A549 treated with CpdA at 1 μM for 4 hours (cell line): ENCODE measurements at places on chromosomes 2 and 18. TPM values are rescaled to one million over a fixed set of nuclear protein-coding genes. Genes with fewer than 3 reads are reported as not detected.

Gene CFC1
- not detected in 5 replicates for total RNA-seq

Gene RPRM
- 0.05 TPM in 1 of 5 replicates, not detected in the others for total RNA-seq

Gene HNMT
- total RNA-seq, result 0.38 to 1.8 TPM (median 0.68 TPM) in 5 replicates

Gene MC5R
- not detected in 5 replicates for total RNA-seq

Gene DLX2
- 0.43 to 0.99 TPM (median 0.60 TPM) in 5 replicates for total RNA-seq

Gene ACTG2
- total RNA-seq, result 0.14 to 0.45 TPM (median 0.22 TPM) in 5 replicates

Gene ATP8B1
- 8.6 to 11.9 TPM (median 9.7 TPM) in 5 replicates for total RNA-seq

Gene UGT1A1
- total RNA-seq, result 0.65 to 1.3 TPM (median 0.71 TPM) in 5 replicates

Gene UGT1A4
- 0.07 TPM in 1 of 5 replicates, not detected in the others for total RNA-seq

Gene TYW5
- 6.5 to 9.7 TPM (median 7.1 TPM) in 5 replicates for total RNA-seq

Gene LRP2
- total RNA-seq, result under 0.01 to 0.03 TPM (median 0.02 TPM) in 3 of 5 replicates, not detected in the others

Gene RNF152
- 0.01 to 0.34 TPM (median 0.02 TPM) in 5 replicates for total RNA-seq

Gene HSBP1L1
- 10.1 to 13.5 TPM (median 12.3 TPM) in 5 replicates for total RNA-seq

Gene TUBA3E
- not detected in 5 replicates for total RNA-seq

Gene NDC80
- 11.2 to 18.7 TPM (median 12.6 TPM) in 5 replicates for total RNA-seq

Gene POTEJ
- total RNA-seq, result not detected in 5 replicates

Gene CXCR1
- not detected in 5 replicates for total RNA-seq

Gene SCYGR4
- 0.09 TPM in 1 of 5 replicates, not detected in the others for total RNA-seq

Gene CRYGC
- not detected in 5 replicates for total RNA-seq

Gene HOXD4
- total RNA-seq, result 0.36 to 0.50 TPM (median 0.46 TPM) in 4 of 5 replicates, not detected in the other

Gene SMYD5
- 52.7 to 61.1 TPM (median 56.7 TPM) in 5 replicates for total RNA-seq

Gene PCARE
- total RNA-seq, result not detected in 5 replicates

Gene SERPINB8
- 9.3 to 12.5 TPM (median 10.9 TPM) in 5 replicates for total RNA-seq

Gene SH3BP4
- total RNA-seq, result 28.9 to 32.0 TPM (median 29.7 TPM) in 5 replicates

Gene GRP
- not detected in 5 replicates for total RNA-seq

Gene CYS1
- total RNA-seq, result 0.90 to 1.3 TPM (median 1.1 TPM) in 5 replicates

Gene UGT1A9
- 4.0 to 6.7 TPM (median 4.7 TPM) in 5 replicates for total RNA-seq

Gene KYNU
- total RNA-seq, result 311 to 380 TPM (median 336 TPM) in 5 replicates

Gene GNAL
- 4.6 to 8.6 TPM (median 4.9 TPM) in 5 replicates for total RNA-seq

Gene CRIM1
- 105 to 148 TPM (median 134 TPM) in 5 replicates for total RNA-seq

Gene SFT2D3
- 4.1 to 6.2 TPM (median 5.7 TPM) in 5 replicates for total RNA-seq

Gene SKA1
- total RNA-seq, result 11.9 to 17.1 TPM (median 12.4 TPM) in 5 replicates

Gene ANKRD62
- total RNA-seq, result not detected in 5 replicates

Gene MYO3B
- total RNA-seq, result not detected in 5 replicates

Gene FEV
- total RNA-seq, result 0.08 TPM in 1 of 5 replicates, not detected in the others

Gene PSMA8
- not detected in 5 replicates for total RNA-seq

Gene TBR1
- total RNA-seq, result 0.03 TPM in 1 of 5 replicates, not detected in the others

Gene CIB4
- 0.35 TPM in 1 of 5 replicates, not detected in the others for total RNA-seq

Gene PER2
- 3.0 to 3.6 TPM (median 3.3 TPM) in 5 replicates for total RNA-seq

Gene PTPRN
- total RNA-seq, result 0.86 to 2.1 TPM (median 0.92 TPM) in 5 replicates

Gene GATA6
- 1.9 to 2.8 TPM (median 2.7 TPM) in 5 replicates for total RNA-seq

Gene SNORC
- 4.5 to 13.2 TPM (median 10.4 TPM) in 5 replicates for total RNA-seq

Gene CD302
- 1.9 to 2.7 TPM (median 2.2 TPM) in 5 replicates for total RNA-seq

Gene LYPD1
- 12.3 to 20.8 TPM (median 17.7 TPM) in 5 replicates for total RNA-seq

Gene FBXO48
- total RNA-seq, result 0.54 to 0.76 TPM (median 0.61 TPM) in 5 replicates

Gene ZSWIM2
- not detected in 5 replicates for total RNA-seq

Gene ASB18
- not detected in 5 replicates for total RNA-seq

Gene CROCC2
- total RNA-seq, result not detected in 5 replicates

Gene DLX1
- total RNA-seq, result 3.0 to 3.8 TPM (median 3.5 TPM) in 5 replicates

Gene GALNT5
- 2.8 to 3.1 TPM (median 2.8 TPM) in 5 replicates for total RNA-seq

Gene TMEM150A
- total RNA-seq, result 10.2 to 15.1 TPM (median 11.9 TPM) in 5 replicates

Gene B3GNT7
- total RNA-seq, result 1.4 to 1.8 TPM (median 1.6 TPM) in 5 replicates

Gene SPDYA
- 0.18 to 0.26 TPM (median 0.24 TPM) in 4 of 5 replicates, not detected in the other for total RNA-seq
